Osteocyte (in vitro differentiated cells): ENCODE measurements at places on chromosomes 7 and 10. TPM values are rescaled to one million over a fixed set of nuclear protein-coding genes. Genes with fewer than 3 reads are reported as not detected.
A peak's percentile ranks its signal among the peaks of the same experiment; 100 is the strongest.

- DNase-seq = no peak
Measured at GRCh38 chr10:114322344-114322743, 82.0 kb downstream of the AFAP1L2 start.

- DNase-seq = no peak
Measured at GRCh38 chr7:69845721-69846495, 247.6 kb downstream of the AUTS2 start.

The GPR158 gene
- 0.19 and 0.24 TPM in 2 replicates for total RNA-seq

DNA sequence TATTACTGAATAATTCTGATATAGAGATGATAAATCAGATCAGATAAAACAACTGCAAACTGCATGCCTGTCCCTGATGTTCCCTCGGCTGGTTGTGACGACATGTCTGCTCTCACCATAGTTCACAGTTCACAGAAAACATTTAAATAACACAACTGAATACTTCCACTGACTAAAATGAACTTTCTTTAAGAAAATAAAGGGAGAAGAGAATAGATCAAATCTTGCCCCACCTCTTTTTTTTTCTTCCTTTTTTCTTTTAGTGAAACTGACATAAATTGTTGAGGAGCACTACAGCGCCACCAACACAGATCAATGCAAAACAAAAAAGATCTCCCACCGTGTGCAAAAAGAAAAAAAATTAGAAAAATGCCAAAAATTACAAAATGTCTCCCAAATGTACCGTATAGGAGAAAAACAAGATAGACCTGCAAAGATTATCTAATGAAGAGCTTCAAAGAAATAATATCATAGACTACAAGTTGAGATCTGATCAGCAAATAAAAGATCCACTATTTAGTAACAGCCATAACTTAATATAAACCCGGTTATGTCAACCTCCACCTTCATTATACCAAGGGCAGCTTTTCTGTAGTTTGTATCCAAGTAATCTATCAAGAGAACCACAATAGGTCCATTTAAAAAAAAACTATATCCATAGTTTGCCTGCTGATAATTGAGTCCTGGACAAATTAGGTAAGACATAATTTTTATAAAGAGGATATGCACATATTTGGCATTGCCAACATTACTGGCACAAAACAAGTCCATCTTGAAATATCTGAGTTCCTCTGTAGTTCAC lies 30.7 kb upstream of the EPC1 start:
- no peak for DNase-seq

DNA sequence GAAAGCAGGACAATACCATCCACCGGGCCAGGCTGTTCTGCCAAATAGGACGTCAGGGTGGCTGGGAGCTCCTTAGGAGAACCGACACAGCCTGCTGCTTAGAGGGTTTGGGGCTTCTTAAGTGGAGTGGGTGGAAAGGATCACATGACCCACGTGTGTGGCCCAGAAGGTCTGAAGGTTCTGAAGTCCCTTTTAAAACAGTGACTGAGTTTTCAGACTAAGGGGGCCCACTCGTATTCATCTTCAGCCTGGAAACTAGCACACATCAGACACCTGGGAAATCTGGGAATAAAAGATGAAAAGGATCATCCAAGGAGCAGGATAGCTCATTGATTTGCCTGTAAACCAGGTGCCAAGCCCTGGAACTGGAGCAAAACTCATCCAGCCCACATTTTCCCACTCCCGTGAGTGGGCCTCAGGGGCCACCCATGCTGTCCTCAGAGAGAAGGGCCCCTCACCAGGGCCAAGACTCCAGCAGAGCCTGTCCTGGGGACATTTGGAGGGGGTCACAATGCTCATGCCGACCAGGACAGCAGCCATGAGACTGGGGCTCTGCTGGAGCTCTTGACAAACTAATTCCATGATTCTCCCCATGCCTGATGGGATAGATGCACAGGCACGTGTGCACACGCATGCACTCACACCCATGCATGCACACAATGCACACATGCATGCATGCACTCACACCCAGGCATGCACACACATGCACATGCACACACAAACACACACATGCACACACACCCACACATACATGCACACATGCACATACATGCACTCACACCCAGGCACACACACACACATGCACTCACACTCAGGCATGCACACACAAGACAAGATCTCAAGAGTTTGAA lies 168.8 kb upstream of the PPP2R2D start:
- no peak for DNase-seq

- no peak for DNase-seq
Measured at GRCh38 chr7:7639847-7640220, 718 bp upstream of the UMAD1 start.

- DNase-seq = no peak
Measured at GRCh38 chr7:157268540-157268939, 68.3 kb upstream of the DNAJB6 start.

The MMD2 gene
- total RNA-seq = not detected in 2 replicates

GRCh38 chr7:45143616-45144015 lies 14.0 kb upstream of the RAMP3 start:
- DNase-seq = no peak

DNA sequence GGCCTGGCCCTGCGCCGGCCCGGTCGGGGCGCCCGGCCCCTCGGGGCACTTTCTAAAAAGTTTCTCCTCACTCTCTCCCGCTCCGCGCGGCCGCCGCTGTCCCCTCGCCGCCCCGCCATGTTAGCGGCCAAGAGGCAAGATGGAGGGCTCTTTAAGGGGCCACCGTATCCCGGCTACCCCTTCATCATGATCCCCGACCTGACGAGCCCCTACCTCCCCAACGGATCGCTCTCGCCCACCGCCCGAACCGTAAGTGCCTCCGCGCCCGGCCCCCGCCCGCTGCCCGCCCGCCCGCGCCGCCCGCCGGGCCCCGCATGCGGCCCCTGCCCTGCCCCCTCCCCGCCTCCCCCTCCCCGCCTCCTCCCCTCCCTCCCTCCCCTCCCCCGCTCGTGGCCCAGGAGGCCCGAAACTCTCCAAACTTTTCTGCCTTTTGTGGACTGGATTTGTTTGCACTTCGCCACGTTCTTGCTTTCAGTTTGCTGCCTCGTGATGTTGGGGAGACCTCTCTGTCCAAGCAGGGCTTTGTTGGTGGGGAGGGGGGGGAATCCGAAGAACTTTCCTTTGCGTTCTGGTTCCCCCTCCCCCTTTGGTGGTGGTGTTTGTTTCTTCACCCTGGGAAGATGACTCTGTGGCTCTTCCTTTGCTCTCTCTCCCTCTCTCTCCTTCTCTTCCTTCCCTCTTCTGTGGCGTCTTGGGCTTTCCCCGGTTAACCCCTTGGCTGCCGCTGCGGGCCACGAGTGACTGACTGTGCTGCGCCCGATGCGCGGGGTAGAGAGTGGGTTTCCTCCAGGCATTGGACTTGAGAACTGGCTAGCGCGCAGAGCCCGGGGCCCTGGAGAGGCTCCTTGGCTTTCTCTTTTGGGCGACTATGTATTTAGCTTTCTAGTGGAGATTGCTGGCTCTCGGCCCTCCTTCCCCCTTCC lies 1.6 kb downstream of the TCF7L2 start:
- peak; percentile 86 for DNase-seq

DNA sequence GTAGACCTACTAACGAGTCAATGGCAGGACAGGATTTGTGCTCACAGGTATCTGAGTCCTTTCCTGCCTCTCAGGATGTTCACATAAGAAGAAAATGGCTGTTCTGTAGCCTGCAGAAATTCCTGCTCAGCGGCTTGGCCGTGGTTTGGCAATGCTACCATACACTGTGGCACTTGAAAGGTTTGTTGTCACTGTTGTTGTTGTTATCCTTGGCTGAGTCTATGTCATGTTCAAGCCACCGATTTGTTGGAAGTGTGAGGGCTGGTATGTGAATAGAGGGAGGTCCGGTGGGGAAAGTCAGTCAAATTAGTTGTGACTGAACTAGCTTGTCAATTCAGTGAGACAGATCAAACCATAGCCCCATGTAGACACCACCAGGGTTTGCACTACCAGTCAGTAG lies 199.9 kb downstream of the TRIL start:
- DNase-seq = no peak

The GPRIN2 gene
- 2.5 and 3.4 TPM in 2 replicates for total RNA-seq

GRCh38 chr7:47266131-47266706 lies 315.7 kb downstream of the TNS3 start:
- DNase-seq = peak; percentile 88

DNA sequence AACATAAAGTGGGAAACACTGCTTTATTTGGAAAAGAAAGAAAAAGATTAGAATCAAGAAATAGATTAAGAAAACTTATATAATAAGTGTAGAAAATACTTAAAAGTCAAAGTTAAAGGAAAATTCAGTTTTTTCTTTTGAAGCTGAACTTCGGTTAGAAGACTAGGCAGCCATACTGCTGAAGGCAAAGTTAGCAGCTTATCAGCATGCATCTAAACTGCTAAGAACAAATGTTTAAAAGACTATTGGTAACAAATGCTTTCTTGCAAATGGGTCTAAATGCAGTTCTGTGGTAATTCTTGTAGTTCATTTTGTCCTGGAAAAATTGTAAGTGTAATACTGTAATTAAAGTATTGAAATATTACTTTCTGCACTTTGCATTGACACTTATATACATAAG lies 18.0 kb downstream of the MIOS start:
- DNase-seq = no peak
